ENCODE measurements at places on chromosomes 11 and 22. TPM values are rescaled to one million over a fixed set of nuclear protein-coding genes. Genes with fewer than 3 reads are reported as not detected.

ARHGAP8 gene
- total RNA-seq = 1.4 TPM

FOLR2 gene
- 10.8 TPM for total RNA-seq

FOSL1 gene
- not detected for total RNA-seq

UPK3A gene
- not detected for total RNA-seq

LMNTD2 gene
- total RNA-seq = 0.23 TPM
